ENCODE measurements at places on chromosomes 5 and 9.

DNA sequence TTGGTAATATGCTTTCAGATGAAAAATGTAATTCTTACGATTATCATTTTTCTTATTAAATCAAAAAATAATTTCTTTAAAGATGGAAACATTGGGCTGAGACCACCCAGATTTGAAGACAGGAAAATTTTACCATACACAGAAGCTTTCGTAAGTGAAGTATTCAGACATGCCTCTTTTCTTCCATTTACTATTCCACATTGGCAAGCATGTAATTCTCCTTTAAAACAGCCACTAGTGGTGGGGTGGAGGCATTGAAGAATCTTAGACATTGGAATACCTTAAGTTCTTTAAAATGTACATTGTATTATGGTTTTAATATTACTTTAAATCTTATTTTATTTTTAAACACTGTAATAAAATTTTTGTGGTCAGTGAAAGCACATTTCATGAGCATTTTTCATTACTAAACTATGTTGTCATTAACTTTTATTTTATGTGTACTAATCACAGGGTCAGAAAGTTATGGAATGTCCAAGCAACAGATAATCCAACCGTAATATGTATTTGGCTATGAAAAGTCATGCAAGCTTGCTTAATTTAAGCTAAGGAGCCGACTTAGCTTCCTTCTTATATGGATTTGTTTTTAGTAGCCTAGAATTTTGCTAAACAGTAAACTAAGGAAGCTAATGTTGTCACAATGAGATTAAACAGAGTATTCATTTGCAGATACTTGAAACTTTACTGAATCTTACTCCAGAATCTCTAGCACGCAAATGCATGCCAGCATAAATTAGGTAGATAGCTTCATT is 97.4 kb upstream of the ALDH1A1 start:
- no peak for DNase-seq

- no peak for DNase-seq
Observed at GRCh38 chr9:14989811-14990210, 79.6 kb upstream of the FREM1 start.

DNA sequence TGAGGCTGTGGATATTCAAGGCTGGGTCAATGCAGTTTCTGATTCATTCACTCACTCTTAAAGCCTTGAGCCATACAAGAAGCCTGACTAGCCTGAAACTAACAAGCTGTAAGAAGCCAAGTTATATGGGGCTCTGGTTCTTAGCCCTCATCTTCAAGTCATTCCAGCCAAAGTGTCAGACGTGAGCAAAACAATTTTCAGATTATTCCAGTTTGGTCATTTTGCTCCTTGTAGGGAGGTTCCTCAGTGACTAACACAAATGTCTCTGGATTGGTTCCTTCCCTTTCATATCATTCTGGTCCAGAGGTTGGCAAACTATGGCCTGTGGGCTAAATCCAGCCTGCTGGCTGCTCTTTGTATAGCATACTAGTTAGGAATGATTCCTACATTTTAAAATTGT is 12.5 kb upstream of the SHOC1 start:
- no peak for DNase-seq

- DNase-seq = no peak
Observed at GRCh38 chr5:55159763-55160492, at the start of gene GPX8. GPX8 (plus strand) TSS chr5:55160171; CDS start chr5:55160193, 22 bp downstream.

- DNase-seq = no peak
Observed at GRCh38 chr5:79963261-79964061, 27.6 kb downstream of the MTX3 start.

DNA sequence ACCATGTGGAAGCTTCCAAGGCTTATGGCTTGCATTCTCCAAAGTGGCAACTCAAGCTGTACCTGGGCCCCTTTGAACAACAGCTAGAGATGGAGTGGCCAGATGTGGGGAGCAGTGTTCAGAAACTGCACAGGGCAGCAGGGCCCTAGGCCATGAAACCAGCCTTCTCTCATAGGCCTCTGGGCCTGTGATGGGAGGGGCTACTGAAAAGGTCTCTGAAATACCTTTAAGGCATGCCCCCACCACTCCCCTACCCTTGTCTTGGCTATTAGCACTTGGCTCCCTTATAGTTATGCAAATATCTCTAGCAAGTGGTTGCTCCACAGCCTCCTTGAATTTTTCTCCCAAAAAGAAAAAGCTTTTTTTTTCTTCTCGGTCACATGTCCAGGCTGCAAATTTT is 1014.6 kb downstream of the DTWD2 start:
- DNase-seq = no peak

DNA sequence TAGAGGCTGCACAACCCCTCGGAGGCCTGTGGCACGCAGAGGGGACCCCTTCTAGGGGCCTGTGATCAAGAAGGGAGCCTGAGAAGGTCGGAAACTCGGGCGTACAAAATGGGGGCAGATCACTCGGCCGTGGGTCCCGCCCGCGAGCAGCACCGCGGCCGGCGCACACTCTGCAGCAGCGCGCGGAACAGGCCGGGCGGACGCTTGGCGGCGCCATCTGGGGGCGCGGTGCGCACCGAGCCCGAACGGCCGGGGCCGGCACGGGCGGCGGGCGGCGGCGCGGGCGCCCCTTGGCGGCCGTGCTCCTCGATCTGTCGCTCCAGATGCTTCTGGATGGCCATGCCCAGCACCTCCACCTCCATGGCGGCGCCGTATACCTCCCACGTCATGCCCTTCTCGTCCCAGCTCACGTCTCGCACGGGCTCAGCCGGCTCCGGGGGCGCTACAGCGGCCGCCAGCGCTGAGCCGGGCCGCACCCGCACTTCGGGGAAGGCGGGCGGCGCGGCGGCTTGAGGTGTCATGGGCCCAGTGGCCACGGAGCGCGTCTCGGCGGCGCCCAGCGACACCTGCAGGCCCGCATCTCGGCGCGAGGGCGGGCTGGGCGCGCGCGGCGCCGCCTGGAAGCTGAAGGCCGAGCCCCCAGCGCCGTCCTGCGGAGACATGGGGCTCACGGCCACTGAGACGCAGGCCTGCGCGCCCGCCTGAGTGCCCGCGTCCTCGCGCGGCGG is 13.1 kb downstream of the GPRIN1 start:
- DNase-seq = no peak

- DNase-seq = no peak
Observed at GRCh38 chr9:73869264-73869663, 627.9 kb upstream of the RORB start.

DNA sequence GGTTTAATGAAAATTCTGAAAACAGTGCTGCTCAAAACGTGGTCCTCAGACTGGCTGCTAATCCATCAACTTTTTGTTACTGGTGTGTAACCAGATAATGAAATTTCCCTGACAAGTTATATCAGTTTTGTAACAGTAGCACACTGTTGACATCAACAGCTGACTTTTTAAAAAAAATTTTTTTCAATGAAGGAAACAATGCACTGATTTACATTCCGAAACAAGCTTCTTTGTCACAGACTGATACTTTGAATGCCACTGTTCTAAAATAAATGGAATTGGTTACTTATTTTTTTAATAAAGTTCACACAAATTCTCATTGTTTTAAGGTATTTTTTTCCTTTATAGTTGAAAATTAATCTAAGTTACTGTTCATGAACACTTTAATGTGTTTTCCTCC is 169.1 kb downstream of the NIPBL start:
- no peak for DNase-seq

DNA sequence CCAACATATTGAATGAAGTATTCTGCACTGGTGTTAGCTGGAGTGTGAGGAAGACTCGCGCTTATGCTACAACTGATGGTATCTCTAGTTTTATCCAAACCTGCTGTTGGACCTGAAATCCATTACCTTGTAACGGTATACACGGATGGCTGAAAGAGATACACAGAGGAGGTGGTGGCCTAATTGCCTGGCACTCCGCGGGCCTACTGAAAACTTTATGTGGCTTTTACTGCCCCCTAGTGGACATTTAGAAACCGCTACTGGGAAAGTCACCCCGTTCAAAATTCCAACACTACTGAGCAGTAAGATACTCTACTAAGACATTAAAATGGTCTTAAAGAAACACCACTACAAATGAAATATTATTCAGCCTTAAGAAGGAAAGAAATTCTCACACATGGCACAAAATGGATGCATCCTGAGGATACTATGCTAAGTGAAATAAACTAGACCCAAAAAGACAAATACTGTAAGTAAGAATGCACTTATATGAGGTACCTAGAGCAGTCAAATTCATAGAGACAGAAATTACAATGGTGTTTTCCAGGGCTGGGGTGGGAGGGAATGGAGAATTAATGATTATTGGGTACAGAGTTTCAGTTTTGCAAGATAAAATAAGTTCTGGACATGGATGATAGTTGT is 100.4 kb downstream of the TTLL11 start:
- peak; percentile 43 for DNase-seq

GRCh38 chr5:113084402-113085083 is 107.9 kb downstream of the DCP2 start:
- no peak for DNase-seq

GRCh38 chr5:74026310-74026709 is 400.3 kb downstream of the ARHGEF28 start:
- no peak for DNase-seq

Data from substantia nigra (tissue), 51 donors.